ENCODE measurements at places on chromosomes 16 and 17.
A peak's percentile ranks its signal among the peaks of the same experiment; 100 is the strongest.

- DNase-seq: no peak
These were observed 6.6 kb downstream of the SEC14L1 start for GRCh38 chr17:77147357-77147801.

DNA sequence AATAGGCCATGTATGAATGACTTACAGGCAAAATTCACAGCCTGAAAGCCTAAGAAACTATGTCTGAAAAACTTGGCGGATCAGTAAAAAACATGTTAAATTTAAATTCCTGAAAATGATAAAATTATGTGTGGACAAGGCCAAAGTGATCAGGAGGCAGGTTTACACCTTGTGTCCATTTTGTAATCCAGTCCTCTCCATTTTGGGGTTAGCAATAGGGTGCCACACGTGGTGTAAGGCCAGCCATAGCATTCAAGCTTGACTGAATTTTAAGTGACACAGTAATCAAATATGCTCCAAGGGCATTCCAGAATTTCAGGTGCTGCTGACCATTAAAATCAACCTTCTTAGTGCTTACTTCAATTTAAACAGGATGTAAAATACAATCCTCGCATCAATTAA, 2.7 kb downstream of the RNF43 start:
- no peak for DNase-seq

DNA sequence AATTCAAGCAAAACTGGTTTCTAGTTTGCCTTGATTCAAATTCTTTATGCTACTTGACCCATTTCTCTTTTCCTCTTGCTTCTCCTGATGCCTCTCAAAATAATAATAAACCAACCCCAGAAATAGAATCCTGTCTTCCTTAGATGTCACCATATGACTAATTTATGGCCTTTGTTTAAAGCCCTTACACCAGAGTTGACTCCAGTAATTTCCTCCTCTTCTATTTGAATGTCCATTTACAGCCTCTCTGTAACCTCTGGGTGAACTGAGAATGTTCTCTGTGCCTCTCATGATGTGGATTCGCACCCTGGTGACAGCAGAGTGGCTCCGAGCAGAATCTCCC, 31.5 kb downstream of the ZFHX3 start:
- DNase-seq: no peak

GRCh38 chr17:81029859-81030258, 5.1 kb upstream of the BAIAP2 start:
- no peak for DNase-seq

GRCh38 chr16:89349947-89350633, 132.6 kb downstream of the ZNF778 start:
- no peak for DNase-seq

GRCh38 chr17:48037036-48037837, at the start of gene COPZ2:
Gene COPZ2, minus strand, starts transcription at chr17:48037797. Its CDS starts 20 bp downstream, at chr17:48037777.
- no peak for DNase-seq

- no peak for DNase-seq
These were observed 36.7 kb upstream of the NDRG4 start for GRCh38 chr16:58462997-58463941.

- no peak for DNase-seq
These were observed 140.8 kb upstream of the ELAC2 start for GRCh38 chr17:13158494-13159240.

GRCh38 chr16:1020091-1020399, 38.5 kb downstream of the SOX8 start:
- DNase-seq: no peak

DNA sequence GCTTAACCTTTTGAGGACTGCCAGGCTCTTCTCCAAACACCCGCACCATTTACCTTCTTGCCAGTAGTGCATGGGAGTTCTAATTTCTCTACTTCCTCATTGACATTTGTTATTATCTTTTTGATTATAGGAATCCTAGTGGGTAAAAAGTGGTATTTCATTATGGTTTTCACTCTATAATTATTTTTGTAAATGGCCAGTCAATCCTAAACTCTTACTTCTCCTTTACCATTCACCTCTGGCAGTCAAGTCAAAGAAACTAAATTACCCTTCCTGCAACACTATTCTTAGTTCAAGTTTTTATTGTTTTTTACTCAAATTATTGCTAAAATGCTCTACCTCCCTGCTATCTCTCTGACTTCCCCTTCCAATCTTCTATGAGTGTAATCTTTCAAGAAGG, 29.8 kb upstream of the ANKFY1 start:
- no peak for DNase-seq

- no peak for DNase-seq
These were observed 7.9 kb downstream of the QPRT start for GRCh38 chr16:29686740-29687332.

GRCh38 chr16:3625911-3626732, 14.7 kb upstream of the SLX4 start:
- DNase-seq: no peak

GRCh38 chr16:60274431-60275019, 1540.4 kb upstream of the GOT2 start:
- DNase-seq: no peak

DNA sequence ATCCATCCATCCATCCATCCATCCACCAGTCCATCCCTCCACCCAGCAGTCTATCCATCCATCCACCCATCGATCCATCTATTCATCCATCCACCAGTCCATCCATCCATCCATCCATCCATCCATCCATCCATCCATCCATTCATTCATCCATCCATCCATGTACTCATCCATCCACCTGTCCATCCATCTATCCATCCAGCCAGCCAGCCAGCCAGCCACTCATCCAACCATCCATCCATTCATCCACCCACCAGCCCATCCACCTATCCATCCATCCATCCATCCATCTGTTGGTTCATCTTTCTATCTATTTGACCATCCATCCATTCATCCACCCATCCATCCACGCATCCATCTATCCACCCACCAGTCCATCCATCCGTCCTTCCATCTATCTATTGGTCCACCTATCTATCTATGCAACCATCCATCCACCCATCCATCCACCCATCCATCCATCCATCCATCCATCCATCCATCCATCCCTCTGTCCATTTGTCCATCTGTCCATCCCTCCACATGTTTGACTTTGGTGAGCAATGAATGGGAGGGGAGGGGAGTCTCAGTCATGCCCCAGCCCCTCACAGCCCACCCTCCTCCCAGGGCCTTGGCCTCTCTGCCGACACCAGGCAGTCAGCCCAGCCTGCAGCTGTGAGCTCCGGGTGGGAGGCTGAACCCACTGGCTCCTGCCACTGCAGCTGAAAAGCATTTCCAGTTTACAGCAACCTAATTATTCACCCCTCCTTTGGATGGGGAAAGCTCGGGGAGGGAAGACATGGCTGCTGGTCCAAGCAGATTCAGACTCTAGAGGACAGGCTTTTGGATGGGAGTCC, 38.1 kb upstream of the SSTR5 start:
- DNase-seq: no peak

- DNase-seq: no peak
These were observed at the start of gene PRAC2 for GRCh38 chr17:48722915-48723422. Gene PRAC2, plus strand, starts transcription at chr17:48723185. Its CDS starts 1,226 bp downstream, at chr17:48724411.

DNA sequence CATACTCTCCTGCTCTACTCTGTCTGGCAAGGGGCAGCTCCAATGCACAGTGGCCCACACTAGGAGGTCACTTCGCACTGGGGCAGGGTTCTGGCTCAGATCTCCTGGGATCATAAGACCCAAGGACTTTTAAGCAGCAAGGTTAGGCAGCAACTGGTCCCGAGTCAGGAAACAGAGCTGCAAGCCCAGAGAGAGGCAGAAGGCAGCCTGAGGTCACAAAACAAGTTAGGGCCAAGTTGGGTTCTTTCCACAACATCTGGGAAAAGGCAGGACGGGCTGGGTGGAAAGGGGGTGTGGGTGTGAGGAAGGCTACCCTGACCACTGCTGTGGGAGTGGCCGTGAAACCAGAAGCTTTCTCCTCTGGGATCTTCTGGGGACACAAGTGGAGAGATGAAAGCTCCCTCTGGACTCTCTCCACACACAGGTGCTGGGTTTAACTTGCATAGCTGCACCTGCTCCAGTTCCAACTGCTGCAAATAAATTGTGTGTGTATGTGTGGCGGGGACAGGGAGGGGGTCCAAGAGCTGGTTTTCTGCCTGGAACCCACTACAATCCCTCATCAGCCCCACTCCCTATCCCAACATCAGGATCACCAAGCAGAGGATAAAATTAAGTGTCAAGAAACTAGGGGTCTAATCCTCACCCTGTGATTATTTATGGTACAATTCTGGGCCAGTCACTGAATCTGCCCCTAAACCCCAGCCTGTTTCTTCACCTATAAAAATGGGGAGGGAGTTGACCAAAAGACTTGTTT, 8.0 kb upstream of the TSPOAP1 start:
- DNase-seq: no peak

DNA sequence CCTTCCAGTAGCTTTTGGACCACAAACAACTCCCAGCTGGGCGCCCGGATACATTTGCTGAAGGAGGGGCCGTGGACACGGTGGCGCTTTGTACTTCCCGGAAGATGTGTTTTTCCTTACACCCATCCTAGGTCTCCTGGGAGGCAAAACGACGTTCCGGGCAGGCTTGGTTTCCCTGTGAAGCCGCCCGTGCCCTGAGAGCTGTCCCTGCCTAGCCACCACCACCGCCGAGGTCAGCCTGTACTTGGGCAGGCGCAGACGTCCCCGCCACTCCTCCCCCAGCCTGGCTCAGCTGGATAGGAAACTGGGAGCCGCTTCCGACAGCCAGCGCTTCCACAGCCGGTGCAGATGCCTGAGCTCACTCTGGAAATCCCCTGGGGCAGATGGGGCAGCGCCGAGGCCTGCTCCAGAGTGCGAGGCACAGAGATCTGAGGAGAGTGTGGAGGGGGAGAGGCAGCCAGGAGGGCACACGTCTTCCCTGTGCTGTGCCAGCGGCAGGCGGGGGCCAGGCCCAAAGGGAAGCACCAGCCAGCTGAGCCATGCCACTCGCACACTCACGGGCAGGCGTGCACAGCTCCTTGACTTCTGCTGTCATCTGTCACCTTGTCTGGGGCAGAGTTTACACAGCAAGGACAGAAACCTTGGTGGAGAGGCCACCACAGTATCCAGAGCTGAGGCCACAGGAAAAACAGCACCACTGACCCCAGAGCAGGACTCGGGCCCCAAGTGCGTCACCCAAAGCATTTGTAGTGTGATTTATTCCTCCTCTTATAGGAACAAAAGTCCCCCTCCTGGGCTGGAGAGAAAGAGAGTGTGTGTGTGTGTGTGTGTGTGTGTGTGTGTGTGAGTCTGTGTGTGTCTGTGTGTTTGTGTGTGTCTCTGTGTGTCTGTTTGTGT, 3.0 kb downstream of the RHBDF2 start:
- DNase-seq: peak; percentile 25

- DNase-seq: no peak
These were observed 2.7 kb downstream of the NLRP1 start for GRCh38 chr17:5581655-5582054.

- DNase-seq: peak; percentile 92
These were observed 2.8 kb downstream of the KDM6B start for GRCh38 chr17:7836596-7837407.

DNA sequence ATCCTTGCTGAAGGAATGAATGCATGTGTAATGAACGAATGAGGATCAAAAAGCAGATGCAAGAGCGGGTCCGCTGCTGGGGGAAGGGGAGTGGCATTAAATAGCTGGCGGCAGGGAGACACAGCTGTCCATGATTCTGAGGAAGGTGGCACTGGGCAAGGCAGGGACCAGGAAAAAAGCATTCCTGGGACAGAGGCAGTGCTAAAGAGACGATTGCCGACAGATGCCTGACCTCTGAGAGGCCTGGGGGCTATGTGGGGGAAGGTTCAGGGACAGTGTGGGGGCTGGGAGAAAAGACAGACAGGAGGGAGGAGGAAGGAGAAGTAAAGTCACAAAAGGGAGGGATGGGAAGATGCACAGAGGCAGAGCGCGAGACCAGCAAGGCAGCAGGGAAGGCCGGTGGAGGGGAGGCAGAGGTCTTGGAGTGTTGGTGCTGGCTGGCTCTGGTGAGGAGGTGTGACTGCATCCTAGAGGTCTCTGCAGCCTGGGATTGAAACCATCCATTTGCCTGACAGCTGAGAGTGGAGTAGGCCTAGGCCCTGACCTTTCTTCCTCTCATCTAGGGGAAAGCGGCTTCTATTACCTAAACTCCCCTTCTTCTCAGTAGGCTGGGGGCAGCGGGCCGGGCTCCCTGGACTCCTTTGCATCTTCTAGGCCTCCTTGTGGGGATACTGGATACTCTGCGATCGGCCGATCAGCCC, 109.9 kb downstream of the SDK2 start:
- no peak for DNase-seq

DNA sequence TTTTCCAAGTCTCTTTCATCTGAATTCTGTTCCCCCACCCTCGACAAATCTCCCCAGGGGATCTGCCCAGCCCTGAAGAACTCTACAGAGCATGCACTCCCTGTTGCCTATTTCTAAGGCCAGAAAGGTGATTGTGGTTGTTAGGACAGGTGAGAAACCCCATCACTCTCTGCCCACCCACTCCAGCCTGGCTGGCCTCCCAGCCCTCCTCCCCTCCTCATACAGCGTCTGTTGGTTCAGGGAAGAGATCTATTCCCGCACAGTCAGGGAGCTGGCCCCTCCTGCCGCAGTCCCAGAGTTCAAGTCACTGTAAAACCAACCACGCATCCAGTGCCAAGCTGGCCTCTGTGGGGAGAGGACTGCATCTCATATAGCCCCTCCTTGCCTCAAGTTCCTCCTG, 98.7 kb downstream of the KCNJ12 start:
- no peak for DNase-seq

- no peak for DNase-seq
These were observed 202.5 kb downstream of the CDH13 start for GRCh38 chr16:82829301-82829700.

DNA sequence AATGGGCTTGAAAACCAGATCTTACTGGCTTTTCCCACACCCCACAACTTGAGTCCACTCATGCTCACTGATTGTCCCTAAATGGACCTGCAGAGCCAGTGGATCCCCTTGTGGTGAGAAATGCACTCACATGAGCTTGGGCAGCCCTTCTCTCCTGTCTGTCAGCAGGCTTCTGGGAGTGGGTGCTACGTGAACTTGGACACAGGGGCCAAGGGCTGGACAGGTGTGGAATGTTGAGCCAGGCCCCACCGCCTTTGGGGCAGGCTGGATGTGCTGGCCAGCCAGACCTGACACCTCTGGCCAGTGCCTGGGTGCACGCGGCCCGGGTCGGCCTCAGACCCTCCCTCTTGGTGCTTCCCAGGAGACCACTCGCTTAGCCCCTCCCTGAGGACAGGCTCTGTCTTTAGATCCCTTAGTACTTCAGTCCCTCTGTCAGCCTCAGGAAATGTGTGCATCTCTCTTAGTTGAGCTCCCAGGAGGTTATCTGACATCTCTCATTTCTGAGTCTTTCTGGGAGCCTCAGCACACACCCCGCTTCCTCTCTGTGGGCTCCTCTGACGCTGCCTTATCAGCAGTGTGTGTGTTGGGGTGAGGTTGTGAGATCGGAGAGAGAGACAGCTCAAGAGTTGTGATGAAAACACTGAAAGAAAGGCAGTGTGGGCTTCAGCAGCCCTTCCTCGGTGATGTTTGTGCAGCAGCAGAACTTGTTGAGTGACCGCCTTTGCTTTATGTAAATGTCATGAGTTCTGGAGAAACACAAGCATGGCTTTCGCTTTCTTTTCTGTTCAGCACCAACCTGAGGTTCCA, 117.0 kb downstream of the RAB11FIP4 start:
- no peak for DNase-seq
